Lung (tissue), 17 donors: ENCODE measurements at places on chromosomes 6 and 20. TPM values are rescaled to one million over a fixed set of nuclear protein-coding genes. Genes with fewer than 3 reads are reported as not detected.

- H3K4me1 ChIP-seq, result no peaks in the 10 kb centered on the region
- no peak overlapping the region for H3K27ac ChIP-seq
- H3K36me3 ChIP-seq, result no peaks in the 10 kb centered on the region
Observed at GRCh38 chr6:139863964-139864363, 489.5 kb upstream of the CITED2 start.

GRCh38 chr20:18254615-18255014 lies 33.7 kb upstream of the ZNF133 start:
- H3K27ac ChIP-seq, result no peak overlapping the region
- DNase-seq, result peak; percentile 66
- no peaks in the 10 kb centered on the region for H3K4me1 ChIP-seq
- H3K27me3 ChIP-seq, result no peaks in the 10 kb centered on the region

DNA sequence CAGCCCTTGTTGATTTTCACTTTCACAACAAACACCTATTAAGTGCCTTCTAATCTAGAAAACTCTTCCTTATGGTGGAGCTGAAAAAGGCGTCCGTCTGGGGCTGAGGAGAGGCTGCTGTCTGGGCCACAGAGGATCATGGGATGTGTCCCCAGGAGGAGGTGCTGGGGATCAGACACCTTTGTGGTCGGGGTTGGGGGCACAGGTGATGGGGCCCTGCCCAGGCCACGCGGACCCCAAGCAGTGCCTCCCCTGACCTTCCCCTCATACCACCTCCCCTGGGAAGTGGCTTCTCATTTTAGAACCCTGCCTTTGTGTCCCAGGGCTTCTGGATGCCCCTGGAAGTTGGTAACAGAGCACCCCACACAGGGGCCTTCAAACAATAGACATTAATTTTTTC lies 41.1 kb downstream of the SUN5 start:
- H3K4me1 ChIP-seq, result no peaks in the 10 kb centered on the region
- H3K36me3 ChIP-seq, result no peaks in the 10 kb centered on the region
- no peak for DNase-seq
- no peak overlapping the region for H3K4me3 ChIP-seq
- no peak overlapping the region for H3K27ac ChIP-seq

GRCh38 chr6:161265554-161265953 lies 8.3 kb downstream of the AGPAT4 start:
- H3K27me3 ChIP-seq, result no peaks in the 10 kb centered on the region
- no peaks in the 10 kb centered on the region for H3K4me1 ChIP-seq
- H3K36me3 ChIP-seq, result peaks cover 4% of the 10 kb centered on the region
- H3K27ac ChIP-seq, result no peak overlapping the region

DNA sequence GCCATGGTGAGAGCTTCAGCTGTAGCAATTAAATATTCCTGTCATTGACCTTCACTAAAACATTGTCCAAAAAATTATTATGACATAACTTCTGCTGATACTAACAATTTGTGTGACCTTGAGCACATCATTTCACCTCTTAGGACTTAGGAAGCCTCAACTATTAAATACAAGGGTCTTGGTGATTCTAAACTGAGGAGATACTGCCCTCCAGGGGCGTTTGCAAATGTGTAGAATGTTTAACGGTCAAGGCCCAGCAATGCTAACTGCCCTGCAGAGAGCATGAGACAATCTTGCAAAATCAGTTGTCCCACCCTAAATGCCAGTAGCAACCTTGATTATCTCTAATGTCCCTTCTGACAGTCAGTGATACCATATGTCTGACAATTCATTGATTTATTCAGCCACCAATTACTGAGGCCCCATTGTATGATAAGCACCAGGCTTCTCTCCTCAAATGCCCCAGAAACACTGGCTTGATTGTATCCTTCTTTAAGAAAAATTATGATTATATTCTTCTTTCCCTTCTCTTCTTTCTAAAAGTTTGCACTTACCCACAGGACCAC lies 284.1 kb upstream of the PLN start:
- no peaks in the 10 kb centered on the region for H3K36me3 ChIP-seq
- peak; percentile 59 for DNase-seq
- no peak overlapping the region for H3K4me3 ChIP-seq
- no peaks in the 10 kb centered on the region for H3K27me3 ChIP-seq

DNA sequence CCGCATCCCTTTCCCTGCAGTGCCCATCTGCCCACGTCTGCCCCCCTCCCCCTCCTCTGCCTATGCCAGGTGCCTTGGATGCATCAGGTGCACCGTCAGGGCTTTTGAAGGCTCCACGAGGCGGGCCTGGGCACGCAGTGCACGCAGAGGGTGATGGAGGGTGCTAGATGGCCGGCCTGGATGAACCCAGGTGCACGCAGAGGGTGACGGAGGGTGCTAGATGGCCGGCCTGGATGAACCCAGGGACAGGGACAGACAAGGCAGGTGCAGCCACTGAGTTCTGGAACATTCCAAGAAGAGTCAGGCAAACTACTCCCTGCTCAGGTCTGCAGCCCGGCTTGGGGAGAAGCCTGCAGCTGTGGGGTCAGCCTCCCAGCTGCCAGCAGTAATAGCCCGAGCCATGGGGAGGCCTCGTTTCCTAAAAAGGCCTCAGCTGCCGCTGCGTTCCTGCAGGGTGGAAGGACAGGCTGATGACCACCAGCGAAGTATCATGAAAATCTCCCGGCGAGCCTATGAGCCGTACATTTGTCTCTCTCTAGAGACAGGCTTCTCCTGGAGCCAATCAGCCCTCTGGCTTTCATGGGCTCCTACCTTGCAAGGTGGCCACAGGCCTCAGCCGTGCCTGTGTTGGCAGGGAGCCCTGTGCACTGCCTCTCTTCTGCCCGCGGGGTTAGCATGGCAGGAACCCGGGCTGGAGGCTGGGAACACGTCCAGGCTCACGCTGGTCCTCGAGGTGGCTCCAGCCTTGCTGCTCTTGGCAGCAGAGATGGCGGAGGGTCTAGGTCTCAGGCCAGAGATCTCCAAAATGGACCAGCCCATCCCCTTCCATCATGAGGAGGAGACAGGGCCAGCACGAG lies 29.6 kb downstream of the NTSR1 start:
- no peak overlapping the region for H3K4me3 ChIP-seq
- H3K36me3 ChIP-seq, result no peaks in the 10 kb centered on the region

DNA sequence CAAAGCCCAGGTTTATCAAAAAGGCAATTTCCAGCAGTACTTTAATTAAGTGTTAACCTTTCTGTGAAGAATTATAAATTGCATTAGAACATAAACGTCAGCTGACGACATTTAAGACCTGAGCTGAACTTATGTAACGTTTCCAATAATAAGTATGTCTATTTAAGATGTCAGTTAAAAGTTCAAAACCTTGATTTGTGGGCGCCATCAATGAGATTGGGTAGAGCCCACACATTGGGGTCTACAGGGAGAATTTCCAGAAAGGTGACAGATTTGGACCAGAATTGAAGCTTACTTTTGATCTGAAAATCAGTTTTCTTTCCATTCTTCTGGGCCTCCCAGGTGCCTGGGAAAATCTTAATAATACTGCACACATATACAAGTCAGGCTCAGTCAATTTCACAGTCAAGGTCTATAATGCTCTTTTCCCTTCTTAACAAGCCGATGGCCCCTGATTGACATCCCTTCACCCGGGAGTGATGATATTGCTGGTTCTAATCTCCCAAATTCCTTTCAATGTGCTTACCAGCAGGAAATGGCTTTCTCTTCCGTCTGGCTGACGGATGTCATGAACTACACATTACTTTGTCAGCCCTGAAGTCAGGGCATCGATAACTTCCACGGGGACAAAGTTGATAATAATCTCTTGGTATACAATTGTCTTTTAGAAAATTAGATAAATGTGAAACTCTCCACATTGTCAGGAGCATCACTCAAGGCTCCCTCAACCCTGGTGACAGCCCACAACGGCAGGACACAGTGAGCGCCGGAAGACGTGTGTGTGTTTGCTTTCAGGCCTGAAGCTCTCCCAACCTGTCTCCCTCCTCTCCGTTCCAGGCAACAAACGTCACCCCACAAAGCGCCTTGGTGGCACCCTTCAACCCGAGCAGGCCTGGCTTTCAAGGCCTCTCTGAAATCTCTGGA lies 396.5 kb upstream of the CNR1 start:
- H3K36me3 ChIP-seq, result no peaks in the 10 kb centered on the region
- no peak overlapping the region for H3K27ac ChIP-seq
- no peaks in the 10 kb centered on the region for H3K27me3 ChIP-seq
- H3K4me1 ChIP-seq, result no peaks in the 10 kb centered on the region

DOK5 gene
- 3.1 TPM for total RNA-seq

LY6G6F gene
- not detected for total RNA-seq

ZNF343 gene
- total RNA-seq, result 14.8 TPM

ZSWIM3 gene
- total RNA-seq, result 3.7 TPM
